ENCODE measurements at places on chromosomes 16 and 17.

- DNase-seq, result no peak
These were observed 3.2 kb downstream of the DDX52 start for GRCh38 chr17:37640015-37640414.

- no peak for DNase-seq
These were observed 425 bp downstream of the SGSH start for GRCh38 chr17:80219763-80220053.

DNA sequence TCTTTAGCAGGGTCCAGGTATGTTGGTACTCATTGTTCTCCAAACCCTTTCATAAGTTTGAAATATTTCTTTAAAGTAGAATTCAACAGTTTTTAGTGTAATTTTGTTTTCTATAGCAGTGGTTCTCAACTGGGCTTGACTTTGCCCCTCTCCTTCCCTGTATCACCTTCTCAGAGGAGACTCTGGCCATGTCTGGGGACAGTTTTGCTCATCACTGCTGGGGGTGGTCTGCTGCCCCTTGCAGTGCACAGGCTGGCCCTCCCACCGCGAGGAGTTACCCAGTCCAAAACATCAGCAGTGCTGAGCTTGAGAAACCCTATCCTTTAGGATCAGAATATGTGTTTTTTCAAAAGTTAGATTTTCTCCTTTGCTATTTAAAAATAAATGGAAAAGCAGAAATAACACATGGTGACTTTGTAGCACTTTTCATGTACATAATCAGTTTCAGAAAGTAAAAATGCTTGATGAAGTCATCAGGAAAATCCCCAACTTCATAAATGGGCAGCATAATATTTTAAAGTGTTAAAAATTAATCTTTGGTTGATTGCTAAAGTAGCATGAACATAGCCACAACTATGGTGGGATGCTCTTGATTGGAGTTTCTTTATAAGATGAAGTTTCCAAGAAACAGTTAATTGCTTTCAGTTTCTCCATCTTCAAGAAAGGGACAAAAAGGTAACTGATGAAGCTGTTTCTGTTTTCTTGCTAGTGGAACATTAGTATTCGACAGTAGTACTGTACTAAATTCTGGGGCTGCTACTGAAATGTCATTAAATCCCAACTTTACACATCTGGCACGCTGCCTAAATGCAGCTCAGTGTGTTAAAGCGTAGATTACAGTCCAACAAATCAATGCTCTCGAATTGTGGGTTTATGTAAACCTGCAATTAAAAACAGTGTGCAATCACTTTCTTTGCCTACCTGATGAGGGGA, 70.3 kb downstream of the NETO2 start:
- no peak for DNase-seq

DNA sequence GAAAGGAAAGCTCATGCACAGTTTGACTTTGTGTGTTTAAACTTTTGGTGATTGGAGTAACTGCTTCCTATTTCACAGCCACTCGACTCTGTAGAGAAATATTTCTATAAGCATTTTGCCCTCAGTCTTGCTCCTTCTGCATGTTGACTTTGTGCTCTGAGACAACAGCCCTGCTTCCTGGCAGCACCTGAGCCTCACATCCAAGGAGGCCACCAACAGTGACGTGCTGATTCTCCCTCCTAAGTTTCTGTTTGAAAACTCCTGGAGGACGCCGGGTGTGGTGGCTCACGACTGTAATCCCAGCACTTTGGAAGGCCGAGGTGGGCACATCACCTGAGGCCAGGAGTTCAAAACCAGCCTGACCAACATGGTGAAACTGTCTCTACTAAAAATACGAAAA, 23.9 kb upstream of the WSB1 start:
- DNase-seq, result no peak

DNA sequence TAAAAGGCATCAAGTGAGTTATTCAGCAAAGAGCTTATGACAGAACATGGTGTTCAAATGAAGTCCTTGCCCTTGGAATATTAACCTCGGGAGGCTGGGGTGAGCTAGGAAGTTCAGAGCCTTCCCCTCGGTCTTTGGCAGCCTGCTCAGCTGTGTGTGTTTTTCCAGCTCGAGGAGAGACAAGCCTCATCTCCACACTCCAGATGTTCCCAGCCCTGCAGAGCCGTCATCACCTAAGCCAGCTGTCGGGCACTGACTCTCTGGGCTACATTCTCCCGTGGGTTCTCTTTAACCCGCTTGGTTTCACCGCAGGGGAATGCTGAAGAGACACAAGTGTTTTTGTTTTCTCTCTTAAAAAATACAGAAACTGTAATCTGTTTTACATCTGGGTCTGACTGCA, 47.1 kb downstream of the IRX3 start:
- DNase-seq, result no peak

GRCh38 chr17:27888945-27889344, 4.2 kb downstream of the LYRM9 start:
- no peak for DNase-seq

DNA sequence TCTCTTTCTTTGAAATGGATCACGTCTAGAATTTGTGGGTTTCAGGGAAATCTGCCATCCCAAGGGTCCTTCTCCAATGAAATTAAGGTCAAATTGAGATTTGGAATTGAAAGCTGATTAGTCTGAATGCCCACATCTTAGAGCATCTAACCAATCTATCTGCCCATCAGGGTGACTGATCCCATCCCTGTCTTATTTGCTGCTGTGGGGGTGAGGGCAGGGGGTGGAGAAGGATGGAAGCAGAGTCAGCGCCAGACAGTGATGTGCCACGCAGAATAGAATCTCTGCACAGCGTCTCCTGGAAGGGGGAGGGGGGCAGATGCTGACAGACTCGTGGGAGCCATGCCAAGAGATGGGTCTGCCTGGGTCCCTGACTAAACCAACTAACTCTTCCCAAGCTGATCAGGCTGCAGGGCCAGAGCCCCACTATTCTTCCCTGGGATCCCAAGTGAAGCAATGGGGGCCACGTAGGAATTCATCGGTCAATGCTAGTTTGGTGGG, 32.1 kb downstream of the CDK5RAP3 start:
- DNase-seq, result no peak

GRCh38 chr17:32882029-32882428, 5.1 kb upstream of the MYO1D start:
- no peak for DNase-seq

GRCh38 chr17:40402668-40403067, 15.0 kb downstream of the TOP2A start:
- no peak for DNase-seq

- no peak for DNase-seq
These were observed 251.2 kb downstream of the ENGASE start for GRCh38 chr17:79325709-79326430.

DNA sequence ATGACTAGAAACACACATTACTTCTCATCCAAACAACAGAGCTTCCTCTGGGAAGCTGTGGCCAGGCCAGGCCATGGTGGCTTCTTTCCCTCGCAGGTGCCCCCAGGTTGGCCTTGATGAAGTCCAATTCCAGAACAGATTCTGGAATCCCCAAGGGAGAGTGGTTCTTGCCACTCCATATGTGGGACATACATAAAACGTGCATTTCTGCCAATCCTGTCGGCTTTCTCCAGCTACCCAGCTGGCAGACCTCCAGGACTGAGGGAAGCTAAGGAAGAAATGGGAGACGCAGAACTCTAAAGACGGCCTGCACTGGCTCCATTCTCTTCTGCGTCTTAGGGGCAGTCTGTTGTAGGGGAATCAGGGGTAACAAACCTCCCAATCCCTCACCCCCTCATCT, 219.2 kb upstream of the CDH5 start:
- no peak for DNase-seq

GRCh38 chr16:15618392-15618791, 24.6 kb downstream of the MARF1 start:
- no peak for DNase-seq

DNA sequence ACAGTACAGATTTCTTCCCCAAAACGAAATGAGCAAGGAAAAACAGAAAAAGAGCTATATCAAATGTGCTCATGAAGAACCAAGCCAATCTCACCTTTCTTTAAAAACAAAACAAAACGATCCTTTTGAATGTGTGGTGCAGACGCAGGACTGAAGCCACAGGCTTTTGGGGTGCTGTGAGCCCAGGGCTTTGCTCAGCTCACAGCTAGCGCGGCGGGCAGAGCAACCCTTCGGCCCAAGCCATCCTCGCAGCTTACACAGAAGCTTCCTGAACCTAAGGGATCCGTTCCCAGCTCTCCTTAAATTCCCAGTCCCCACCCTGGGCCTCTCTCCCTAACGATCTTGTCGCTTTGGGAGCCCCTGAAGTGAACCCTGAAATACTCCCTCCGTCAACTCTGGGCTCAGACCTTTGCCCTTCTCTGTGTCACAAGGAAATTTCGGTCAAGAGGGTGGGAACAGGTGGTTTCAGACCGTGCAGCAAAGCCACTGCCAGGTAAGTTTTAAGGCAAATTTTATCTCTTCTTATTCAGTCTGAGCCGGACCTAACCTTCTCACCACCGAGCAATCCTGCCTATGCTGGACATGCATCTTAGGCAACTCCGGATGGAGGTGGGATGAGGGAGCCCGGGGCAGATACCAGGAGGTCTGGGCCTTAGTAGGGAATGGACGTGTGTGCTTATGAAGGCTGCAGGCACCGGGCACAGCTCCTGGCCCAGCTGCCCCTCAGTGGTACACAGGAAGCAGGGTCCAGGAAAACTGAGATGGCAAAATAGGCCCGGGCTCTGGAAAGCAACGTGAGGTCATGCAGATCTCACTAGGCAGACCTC, 52.0 kb downstream of the COTL1 start:
- no peak for DNase-seq

DNA sequence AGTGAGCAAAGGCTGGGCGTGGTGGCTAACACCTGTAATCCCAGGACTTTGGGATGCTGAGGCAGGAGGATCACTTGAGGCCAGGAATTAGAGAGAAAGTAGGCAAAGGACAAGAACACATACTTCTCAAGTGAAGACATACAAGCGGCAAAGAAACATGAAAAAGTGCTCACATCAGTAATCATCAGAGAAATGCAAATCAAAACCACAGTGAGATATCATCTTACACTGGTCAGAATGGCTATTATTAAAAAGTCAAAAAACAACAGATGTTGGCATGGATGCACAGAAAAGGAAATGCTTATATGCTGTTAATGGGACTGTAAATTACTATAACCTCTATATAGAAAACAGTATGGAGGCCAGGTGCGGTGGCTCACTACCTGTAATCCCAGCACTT, 12.2 kb upstream of the SLX4 start:
- no peak for DNase-seq

GRCh38 chr16:10929853-10930754, 12.2 kb downstream of the DEXI start:
- DNase-seq, result no peak

DNA sequence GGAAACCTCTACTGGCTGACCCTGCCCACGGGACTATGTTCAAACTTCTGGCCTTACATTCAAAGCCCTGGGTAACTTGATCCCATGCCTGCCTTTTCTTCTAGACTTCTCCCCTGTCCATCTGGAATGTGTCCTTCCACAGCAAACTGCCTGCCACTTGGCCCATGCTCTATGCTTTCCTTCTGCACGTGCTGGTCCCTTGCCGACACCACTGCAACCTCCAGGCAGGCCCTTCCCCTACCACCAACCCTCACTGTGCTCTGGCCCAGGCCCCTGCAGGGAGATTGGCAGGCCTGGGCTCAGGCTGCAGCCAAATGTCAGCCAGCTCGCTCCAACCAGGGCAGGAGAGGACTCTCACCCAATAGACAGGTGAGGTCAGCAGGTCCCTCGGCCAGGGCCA, 11.0 kb downstream of the HSD11B2 start:
- DNase-seq, result no peak

- no peak for DNase-seq
These were observed 30.8 kb downstream of the NOG start for GRCh38 chr17:56624309-56624708.

DNA sequence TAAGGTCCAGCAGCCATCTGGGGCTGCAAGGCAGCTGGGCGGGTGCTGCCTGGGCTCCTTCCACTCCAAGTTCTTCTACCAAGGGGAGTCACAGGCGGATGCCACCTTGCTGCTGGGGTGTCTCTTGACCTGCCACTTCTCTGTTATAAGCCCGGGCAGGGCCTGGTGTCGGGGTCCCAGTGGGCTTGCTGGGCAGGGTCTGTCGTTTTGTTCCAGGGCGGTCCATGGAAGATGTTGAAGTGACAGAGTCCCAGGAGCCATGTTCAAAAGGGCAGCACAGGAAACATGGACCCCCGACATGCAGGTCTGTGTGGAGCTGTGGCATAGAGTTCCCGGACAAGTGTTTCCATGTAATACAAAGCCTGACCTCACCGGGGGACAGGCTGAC, 91.1 kb downstream of the TNFRSF13B start:
- DNase-seq, result no peak

- DNase-seq, result no peak
These were observed 11.1 kb downstream of the PRCD start for GRCh38 chr17:76550712-76551615.

DNA sequence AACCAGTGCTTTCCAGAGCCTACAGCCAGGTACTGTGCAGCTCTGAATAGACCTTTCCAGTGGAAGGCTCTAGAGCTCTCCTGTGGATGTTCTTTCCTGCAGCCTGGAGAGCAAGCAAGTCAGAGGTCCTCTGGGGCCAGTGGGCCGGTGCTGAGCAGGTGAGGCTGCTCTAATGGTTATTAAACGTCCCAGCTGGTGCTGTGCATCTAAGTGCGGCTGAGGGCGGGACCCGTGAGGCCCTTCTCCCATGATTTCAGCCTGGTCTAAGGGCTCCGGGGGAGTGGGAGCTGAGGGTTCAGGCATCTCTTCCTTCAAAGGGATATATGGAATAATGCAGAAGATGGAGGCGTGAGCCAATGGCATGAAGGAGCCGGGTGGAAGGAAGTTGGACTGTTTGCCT, 83.7 kb upstream of the SDK2 start:
- no peak for DNase-seq

DNA sequence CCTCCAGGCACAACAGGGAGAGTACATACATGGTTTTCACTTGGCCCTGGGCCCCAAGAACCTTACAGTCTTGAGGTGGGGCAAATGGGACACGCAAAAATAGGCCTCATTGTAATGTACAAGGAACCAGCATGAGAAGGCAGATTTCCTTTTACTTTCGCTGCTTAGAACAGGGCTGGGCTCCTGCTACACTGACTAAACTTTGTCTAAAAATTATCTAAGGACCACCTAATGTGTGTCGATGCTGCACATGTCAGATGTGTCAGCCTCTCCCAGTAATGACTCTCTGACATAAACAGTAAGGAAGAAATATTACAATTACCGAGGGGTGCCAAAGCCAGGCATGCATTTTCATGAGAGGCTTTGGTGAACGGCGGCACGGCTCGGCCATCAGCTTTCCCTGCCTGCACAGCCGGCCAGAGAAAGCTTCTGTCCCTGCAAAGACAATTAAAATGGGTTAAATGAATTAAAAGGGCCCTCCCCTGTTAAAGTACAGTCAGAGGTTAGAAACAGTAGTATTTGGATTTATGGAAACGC, 224.2 kb upstream of the IRX3 start:
- DNase-seq, result no peak

GRCh38 chr16:11379420-11379819, 34.2 kb downstream of the RMI2 start:
- no peak for DNase-seq

DNA sequence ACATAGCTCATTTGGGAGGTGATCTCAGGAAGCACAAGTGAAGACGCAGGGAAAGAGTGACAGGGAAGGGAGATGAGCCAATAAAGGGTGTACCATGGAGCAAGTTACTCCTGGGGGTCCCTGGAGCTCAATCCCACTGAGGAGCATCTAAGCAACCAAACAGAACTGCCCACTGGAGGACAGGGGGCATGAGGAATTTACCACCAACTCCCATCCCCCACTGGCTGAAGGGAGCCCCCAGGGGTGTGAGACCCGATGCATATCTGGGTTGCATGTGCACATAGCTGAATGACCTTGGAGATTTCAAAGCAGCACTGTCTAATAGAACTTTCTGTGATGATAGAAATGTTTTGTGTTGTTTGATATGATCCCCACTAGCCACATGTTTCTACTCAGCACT, 29.6 kb downstream of the C16orf82 start:
- no peak for DNase-seq

- DNase-seq, result no peak
These were observed 19.5 kb downstream of the NKD1 start for GRCh38 chr16:50567651-50568050.

Data from stimulated activated CD4-positive, alpha-beta T cell treated with anti-CD3 and anti-CD28 coated beads, Interleukin-15, amount 100 ng/mL, for 1 hour (primary cell).